ENCODE measurements at places on chromosomes 3 and 15.

DNA sequence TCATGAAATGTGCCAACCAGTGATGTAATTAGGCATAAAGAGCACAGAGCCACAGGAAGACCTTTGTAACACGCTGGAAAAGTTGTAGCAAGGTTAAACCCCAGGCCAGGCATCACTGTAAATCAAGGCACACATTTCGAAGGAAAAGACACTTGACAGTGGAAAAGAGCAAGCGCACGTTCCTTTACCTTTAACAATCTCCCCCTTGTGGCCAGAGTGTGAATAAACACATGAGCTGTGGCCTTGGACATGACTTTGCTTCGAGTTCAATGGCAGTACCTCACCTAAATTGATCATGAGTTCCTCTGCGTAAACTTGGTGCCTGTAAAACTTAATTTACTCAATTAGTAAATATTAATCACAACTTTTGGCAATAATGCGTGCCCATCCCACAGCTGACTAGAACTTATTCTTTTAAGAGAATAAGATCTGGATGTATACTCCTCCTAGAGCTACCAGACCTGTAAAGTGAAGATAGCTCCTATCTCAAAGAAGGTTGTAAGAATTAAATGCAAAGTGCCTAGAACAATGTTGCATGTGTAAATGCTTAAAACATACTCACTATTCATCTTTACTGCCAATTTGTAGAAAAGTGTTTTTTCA, 757.0 kb upstream of the NECTIN3 start:
- peak; percentile 61 for DNase-seq

GRCh38 chr3:170228093-170228766, 6.0 kb downstream of the PRKCI start:
- peak; percentile 22 for DNase-seq

DNA sequence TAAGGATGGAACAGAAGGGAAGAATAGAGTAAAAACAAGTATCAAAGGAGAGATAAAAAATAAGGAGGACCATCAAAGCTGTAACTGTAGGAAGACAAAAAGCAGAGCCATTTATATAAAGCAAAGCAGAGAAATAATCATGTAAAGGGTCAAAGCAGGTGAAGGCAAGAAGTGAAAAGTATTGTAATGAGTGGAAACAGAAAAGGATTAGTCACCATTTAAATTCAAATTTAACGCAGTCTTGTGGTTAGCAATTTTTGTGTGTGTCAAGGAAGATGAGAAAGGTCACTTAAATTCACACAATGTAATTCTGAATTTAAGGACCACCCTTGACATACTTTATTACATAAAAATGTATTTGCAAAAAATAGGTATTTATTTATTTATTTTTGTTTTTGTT, 567.8 kb downstream of the ROBO1 start:
- no peak for DNase-seq

DNA sequence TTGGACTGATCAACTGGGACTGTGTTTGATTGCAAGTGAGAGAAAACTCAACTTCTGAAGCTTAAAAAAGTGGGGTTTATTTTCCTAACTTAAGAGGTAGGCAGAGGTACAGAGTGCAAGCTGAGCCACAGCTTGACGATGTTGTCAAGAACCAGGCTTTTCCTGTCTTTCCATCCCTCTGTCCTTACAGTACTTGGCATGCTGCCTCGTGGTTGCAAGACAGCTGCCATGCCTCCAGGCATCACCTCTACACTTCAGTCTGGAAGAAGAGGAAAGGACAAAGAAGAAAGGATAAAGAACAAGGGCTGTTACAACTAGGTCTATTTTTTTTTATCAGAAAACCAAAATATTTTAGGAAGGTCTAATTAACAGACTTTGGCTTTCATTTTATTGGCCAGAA, 51.8 kb upstream of the GALNT15 start:
- DNase-seq, result no peak

DNA sequence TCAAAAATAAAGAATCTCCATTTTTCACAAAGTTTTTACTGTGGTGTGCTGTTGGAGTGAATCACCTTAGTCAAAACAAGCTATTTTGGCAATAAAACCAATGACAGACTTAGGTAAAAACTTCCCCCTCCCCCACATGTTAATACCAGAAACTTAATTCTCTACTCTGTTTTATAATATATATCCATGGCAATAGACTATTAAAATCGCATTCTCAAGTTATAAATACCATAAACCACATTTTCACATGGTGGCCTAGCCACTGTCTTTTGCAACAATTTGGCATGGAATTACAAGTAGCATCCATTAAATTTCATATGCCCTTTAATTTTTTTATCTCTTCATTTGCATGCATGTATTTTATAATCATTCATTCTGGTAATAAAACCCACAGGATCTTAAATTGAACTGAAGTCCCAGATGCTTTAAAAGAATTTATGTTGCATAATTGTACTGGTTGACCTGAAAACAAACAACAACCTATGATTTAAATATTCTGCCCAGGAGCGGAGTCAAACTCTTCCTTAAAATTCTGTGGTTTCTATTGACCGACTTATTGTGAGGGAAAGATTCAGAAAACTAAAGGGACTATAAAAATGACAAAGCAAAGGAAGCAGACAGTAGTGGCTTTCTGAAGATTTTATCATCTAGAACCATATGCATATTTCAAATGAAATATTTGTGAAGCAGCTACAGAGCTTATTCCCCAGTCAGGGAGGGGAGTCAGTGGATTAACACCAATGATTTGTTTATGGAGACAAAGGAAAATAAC, 229.0 kb upstream of the TBL1XR1 start:
- DNase-seq, result no peak

DNA sequence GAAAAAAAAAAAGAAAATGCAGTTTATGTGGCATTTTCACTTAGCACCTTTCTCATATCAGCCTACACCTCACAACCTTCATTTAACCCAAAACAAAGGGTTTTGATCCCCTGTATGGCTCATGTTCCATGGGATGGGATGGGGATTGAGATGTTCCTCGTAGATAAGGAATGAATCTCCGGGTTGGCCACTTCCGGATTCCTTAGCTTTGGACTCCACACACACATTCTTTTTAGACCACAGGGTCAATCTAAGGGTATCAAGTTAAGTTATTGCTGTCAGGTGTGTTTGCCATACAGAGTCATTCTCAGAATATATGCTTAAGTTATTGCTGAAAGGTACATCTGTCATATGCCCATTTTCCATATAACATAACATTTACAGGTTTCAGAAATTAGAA, 301.4 kb upstream of the TGFBR2 start:
- no peak for DNase-seq

DNA sequence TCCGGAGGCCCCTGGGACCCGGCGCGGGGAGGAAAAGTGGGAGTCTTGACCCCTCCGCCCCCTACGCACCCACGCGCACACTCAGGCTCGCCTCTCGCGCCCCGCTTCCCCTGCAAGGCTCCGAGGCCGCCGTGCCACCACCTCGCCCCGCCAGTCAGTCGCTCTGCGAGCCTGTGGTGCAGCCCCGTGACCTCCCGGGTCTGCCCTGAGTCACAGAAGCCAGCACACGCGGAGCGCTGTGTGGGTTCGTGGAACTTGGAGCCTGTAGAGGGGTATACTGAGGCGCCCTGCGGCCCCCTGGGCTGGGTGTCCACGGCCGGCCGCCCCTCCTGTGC, 380 bp upstream of the ALS2CL start:
- DNase-seq, result peak; percentile 20

DNA sequence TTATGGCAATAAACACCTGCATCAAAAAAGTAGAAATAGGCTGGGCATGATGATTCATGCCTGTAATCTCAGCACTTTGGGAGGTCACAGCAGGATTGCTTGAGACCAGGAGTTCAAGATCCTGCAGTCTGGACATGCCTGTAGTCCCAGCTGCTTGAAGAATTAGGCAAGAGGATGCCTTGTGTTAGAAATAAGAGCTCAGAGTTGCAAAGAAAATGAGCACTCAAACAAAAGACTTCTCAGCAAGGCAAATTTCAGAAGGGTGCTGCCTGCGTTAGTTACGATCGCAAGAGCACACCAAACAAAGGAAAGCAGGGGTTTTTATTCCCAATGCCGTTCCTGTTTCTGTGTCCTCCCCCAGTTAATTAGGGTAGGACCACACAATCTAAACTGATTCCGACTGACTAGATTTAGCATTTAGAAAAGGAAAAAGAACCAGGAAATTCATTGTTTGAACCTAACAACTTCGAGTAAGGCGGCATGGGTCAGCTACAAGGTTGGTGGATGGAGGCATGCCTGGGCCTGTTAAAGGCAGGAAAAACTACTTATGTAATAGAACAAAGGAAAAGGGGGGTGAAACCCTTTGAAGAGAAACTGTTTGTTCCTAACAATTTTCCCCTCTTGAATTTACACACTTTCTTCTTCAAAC, 55.5 kb downstream of the DLG1 start:
- DNase-seq, result no peak

DNA sequence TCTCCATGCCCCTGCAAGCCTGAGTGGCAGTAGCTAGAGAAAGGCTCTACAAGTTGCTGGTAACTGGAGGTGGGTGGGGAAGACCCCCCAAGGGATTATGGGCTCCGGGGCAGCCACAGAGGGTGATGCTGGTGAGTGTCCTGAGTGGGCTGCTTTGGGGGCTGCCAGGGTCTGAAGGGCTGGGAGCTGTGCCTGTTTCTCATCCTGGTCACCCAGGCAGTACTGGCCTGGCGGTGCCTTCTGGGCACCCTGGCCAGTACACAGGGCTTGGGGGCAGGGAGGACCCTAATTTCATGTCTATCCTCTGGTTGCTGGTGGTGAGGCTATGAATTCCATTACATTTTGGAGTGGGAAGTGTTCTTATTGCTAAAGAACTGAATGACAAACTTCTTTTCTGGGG, 46.1 kb upstream of the GATM start:
- DNase-seq, result no peak

- DNase-seq, result no peak
Observed at GRCh38 chr3:198088421-198088955, 128.5 kb downstream of the LMLN start.

DNA sequence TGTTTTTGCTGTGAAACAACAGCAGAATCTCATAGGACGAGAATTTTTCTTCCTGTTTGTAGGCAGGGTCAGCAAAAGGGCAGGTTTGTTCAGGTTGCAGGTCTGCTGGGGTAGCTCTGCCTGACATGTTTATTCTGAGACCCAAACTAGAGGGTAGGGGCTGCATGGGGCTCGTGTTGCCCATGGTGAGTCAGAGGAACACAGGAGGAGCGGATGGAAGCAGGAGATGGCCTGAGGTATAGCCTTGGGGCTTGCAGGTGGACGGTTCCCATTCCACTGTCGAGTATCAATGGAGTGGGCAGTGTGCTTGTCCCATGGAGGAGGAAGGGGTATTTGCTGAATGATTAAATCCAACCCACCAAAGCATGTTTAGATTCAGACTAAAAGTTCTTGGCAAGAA, 138.9 kb downstream of the APBA2 start:
- DNase-seq, result no peak

GRCh38 chr3:61832375-61833229, 271.2 kb downstream of the PTPRG start:
- DNase-seq, result peak; percentile 34

- no peak for DNase-seq
Observed at GRCh38 chr3:45777746-45778386, 18.5 kb downstream of the SLC6A20 start.
